Activated CD4-positive, alpha-beta T cell treated with anti-CD3 and anti-CD28 coated beads, Interleukin-2, Interleukin-6, amounts not matched to agents 100 ng/mL and 50 ng/mL, durations not matched to agents 16 hours and 8 hours (primary cell): ENCODE measurements at places on chromosomes 5 and 9.

GRCh38 chr9:89872426-89872912, 267.7 kb downstream of the GADD45G start:
- DNase-seq: no peak

GRCh38 chr9:98409719-98410118, 154.3 kb upstream of the TBC1D2 start:
- no peak for DNase-seq

DNA sequence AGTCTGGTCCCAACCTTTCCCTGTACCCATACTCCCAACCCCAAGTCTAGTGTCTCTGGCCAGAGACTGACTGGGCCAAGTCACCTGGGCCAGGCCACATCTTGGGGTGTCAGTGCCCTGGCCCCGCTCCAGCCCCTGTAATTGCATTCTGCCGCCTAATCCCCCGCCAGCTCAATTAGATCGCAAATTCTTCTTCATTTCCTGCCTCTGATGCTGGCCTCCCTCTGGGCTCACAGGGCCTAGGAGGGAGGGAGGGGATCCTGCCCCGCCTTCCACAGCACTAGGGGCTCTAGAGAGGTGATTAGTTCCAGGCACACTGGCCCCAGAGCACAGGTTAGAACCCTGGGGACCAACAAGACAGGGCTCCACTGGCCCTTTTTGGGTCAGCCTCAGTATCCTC, 5.5 kb downstream of the CXXC5 start:
- DNase-seq: no peak

DNA sequence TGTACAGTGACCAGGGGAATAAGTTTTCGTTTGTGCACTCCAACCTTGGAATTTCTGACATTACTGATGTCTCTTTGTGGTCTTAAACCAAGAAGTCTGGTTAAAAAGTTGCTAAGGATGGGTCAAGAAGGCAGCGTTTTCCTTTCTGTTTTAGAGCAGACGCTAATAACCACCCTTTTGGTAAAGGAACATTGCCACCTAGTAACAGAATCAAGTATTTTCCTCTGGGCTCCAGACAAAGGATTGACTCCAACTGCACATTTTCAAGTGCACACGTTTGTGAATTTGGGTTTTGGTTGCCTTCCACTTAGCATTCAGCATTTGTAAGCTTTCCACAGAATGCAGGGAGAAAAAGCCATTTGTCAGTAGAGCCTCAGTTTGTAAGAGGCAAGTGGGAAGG, 22.2 kb upstream of the CEP78 start:
- DNase-seq: peak; percentile 22

- DNase-seq: no peak
Observed at GRCh38 chr5:160793530-160793899, 58.5 kb downstream of the ATP10B start.

GRCh38 chr9:25449503-25449902, 228.7 kb downstream of the TUSC1 start:
- no peak for DNase-seq

DNA sequence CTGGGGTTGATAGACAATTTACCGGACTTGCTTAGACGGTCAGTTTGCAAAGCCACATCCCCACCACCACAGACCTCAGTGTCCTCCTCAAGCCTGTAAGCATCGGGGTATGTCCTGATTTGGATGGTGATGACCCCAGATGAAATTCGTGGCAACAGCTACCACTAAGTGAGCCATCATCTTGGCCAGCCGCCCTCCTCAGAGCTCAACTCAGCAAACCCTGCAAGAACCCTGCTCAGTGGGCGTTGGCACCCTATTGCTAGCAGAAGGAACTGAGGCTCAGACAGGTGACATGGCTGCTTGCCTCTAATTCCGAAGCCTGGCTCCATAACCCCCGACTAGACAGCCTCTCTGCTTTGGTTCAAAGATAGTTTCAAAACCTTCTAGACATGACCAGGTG, 41.4 kb upstream of the BARHL1 start:
- DNase-seq: no peak

- no peak for DNase-seq
Observed at GRCh38 chr5:62327138-62328053, 21.4 kb downstream of the KIF2A start.
